ENCODE measurements at places on chromosomes 12 and 14.

DNA sequence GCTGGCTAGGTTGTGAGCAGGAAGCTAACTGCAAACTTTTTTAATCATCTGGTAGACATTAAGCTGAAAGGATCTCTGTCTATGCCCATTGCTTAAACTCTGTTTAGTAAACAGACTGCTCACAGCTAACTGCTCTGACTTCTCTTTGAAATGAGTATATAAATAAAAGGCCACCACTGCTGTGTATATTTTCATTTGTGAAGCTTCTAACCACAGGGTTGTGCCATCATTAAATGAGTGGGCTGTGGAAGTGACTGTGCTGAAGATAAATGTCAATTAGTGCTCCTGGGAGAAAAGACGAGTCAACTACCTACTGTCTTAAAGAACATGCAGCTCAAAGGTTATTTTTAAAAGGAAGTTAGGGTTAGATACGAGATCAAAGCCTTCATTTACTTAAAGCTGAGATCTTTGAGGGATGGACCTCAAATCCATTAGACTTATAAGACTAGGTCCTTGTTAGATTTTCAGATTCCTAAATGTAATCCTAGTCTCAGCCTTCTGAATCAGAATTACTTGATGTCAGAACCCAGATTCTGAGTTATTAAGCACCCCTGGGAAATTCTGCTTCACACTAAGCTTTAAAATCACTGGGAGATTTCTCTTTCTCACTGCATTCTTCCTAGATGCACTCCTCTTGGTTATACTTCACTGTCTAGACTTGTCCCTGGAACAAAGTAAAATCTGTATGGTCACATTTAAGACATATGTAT is 213.1 kb upstream of the FLRT2 start:
- DNase-seq: no peak

DNA sequence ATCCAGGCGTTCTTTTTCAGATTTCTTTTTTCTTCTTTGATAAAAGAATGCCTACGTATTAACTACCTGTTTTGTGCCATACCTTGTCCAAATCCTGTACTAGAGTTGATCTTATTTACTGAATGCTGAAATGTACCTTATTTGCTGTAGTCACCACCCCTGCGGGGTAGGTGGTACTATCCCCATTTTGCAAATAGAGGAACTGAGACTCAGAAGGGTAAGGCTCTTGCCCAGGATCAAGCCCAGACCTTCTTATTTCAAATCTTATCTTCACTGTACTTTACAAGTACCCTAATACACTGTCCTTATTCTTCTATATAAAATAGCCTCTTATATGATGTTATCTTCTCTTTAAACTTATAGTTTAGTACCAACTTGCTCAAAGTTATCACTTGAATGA is 206.5 kb downstream of the SLC41A2 start:
- no peak for DNase-seq

DNA sequence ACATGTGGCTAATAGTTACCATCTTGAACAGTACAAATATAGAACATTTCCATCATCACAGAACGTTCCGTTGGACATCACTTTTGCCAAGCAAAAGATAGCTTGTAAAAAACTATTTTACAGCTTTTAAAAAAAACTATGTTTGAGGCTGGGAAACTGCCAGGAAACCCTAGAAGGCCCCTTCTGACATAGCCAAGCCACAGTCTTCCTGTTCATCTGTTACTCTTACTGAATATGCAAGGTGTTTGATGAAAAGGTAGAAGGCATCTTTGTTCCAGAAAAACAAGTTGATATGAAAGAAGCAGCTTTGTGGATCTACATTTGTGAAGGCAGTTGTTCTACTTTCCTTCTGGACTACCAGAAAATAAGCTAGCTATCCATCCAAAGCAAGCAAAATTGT is 23.6 kb upstream of the WNK1 start:
- DNase-seq: no peak

- DNase-seq: no peak
Measured at GRCh38 chr12:53378724-53379388, 1.1 kb upstream of the SP1 start.

DNA sequence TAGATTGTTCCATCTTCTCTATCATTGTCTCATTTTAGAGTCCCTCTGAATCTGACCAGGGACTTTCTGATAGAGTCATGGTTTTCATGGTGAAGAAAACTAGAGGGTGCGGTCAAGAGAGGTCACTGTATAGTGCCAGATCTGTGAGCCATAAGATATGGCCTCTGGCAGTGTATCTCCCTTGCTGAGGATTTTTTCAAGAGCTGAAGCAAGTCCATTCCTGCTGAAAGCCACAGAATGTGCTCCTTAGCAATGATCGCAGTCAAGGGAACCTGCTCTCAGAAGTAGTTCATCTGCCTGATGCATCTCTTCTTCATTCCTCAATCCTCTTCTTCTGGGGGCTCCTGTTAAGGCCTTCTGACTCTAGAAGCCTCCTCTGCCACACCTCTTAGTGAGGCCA is 405.2 kb downstream of the EGLN3 start:
- no peak for DNase-seq

GRCh38 chr12:78269620-78270019 is 438.9 kb downstream of the NAV3 start:
- no peak for DNase-seq

DNA sequence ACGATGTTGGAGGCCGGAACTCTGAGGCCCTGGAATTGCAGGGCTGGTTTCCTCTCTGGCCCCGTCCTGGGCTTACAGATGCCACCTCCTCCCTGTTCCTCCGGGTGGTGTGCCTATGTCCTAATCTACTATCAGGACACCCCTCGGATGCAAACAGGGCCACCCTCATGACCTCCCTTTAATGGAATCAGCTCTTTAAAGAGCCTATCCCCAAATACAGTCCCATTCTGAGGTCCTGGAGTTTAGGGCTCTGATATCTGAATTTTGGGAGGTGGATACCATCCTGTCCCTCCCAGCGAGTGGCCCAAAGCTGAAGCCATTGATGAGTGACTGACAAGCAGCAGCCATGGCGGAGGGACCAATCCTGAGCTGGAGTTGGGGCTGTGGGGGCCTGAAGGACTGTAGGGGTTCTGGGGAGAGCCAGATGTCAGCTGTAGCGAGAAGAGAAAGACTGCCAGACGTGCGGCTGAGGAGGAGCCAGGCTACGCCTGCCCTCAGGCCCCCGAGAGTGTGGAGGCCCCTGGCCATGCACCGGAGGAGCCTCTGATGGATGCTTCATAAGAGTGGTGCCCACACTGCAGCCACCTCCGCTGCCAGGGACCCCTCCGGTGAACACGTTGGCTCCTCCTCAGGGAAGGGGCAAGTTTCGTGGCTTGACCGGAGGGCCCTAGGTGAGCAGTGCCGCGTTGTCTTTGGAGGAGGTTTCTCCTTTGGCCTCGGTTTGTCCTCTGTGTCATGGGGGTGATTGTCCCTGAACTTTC is 100.2 kb downstream of the KIF26A start:
- no peak for DNase-seq

GRCh38 chr12:11641522-11641921 is 8.0 kb upstream of the ETV6 start:
- DNase-seq: no peak

GRCh38 chr12:2999265-2999841 is 40.2 kb downstream of the TEAD4 start:
- DNase-seq: no peak

- no peak for DNase-seq
Measured at GRCh38 chr14:72906879-72907278, 13.0 kb upstream of the DPF3 start.

- DNase-seq: no peak
Measured at GRCh38 chr12:24977060-24977459, 28.2 kb upstream of the BCAT1 start.

DNA sequence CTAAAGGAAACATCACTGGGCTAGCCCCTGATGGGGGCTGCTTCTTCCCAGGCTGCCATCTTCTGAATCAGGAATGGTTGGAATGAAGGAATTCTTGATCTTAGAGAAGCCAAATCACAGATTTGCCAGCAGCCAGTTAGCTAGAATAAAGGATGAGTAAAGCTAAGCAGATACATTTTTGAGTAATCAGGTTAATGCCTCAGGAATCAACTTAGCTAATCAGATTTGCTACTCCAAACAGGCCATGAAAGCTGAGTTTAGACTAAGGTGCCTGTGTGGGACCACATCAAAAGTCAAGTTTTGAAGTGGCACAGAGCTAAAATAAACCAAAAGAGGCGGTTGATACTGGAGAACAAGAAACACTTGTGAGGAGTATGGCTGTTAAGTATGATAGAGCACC is 28.8 kb upstream of the LMO3 start:
- DNase-seq: no peak

GRCh38 chr12:12072064-12072760 is 1.5 kb downstream of the BCL2L14 start:
- DNase-seq: peak; percentile 1

- no peak for DNase-seq
Measured at GRCh38 chr14:41570415-41571155, 36.1 kb upstream of the LRFN5 start.

- no peak for DNase-seq
Measured at GRCh38 chr12:115506822-115507559, 770.5 kb downstream of the MED13L start.

GRCh38 chr14:94926176-94926575 is 156.3 kb upstream of the GSC start:
- DNase-seq: no peak

GRCh38 chr14:51727526-51727925 is 75.8 kb downstream of the FRMD6 start:
- no peak for DNase-seq

DNA sequence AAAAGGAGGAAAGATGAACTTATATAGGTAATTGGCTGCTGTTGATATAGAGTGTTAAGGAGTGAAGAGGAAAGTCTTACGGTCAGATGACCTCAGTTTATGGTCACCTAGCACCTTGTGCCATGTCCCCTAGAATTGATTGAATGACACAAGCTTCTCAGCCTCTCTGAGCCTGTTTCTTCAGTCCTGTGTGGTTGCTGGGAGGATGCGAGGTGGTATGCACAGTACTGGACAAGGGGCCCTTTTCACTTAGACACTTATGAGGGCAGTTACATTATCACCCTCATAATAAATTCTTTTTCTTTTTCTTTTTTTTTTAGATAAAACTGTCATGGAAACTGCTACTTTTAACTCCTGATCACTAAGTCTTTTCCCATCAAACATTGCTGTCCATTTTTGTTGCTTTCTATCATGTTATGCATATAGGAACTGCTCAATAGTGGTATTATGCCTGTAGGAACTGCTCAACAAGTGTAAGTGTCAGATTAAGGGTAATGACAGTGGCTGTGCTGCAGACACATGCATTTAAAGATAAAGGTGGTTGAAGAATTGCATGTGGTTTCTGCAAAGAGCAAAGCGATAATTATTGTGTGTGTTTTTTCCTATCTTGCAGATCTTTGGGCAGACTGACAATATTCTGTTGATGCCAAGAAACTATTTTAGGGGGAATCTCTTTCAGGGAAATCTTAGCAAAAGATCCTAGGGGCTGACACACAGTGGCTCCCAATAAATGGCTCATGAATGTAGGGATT is 11.6 kb downstream of the ANO6 start:
- no peak for DNase-seq

- DNase-seq: no peak
Measured at GRCh38 chr12:1580526-1580925, 13.9 kb downstream of the FBXL14 start.

GRCh38 chr12:46825591-46826414 is at the start of gene SLC38A4:
SLC38A4 (minus strand) TSS chr12:46825997; CDS start chr12:46793071, 32,926 bp downstream.
- DNase-seq: no peak

DNA sequence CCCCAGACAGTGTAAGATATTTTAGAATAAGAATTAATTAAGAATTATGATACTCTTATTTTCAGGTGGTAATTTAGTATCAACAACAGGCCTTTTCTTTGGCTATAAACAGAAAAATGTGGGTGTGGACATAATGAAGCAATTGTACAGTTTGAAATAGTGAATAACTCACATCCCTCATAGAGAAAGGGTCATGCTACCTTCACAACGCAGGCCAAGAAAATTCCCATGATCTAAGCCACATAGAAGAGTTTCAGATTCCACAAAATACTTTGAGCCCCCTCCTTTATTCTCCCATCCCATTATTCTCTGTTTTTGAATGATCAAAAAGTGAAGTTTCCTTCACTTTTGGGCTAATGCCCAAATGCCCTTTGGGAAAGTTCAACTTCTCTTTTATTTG is 23.5 kb upstream of the DHRS7 start:
- DNase-seq: no peak

DNA sequence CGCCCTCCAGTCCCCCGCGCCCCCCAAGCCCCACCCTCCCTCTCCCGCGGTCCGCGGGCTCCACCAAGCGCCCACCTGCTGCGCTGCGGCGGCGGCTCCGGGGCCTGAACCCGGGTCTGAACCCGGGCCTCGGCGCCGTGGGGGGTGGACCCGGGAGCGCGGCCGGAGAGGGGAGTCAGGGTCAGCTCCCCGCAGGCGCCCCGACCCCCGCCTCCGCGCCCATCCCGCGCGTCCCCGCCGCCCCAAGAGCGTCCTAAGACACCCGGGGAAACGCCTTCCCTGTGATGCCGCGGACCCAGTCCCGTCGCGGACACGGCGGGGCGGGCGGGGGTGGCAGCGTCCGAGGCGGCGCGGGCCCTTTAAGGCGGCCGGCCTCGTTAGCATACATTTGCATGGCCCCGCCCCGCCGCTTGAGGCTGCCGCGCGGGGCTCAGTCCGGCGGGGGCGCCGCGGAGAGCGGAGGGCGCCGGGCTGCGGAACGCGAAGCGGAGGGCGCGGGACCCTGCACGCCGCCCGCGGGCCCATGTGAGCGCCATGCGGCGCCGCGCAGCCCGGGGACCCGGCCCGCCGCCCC is at the start of gene MMP17:
MMP17 (plus strand) TSS at position 433 of the 574 bp plus-strand sequence; CDS start at position 535, 102 bp downstream.
- no peak for DNase-seq

- no peak for DNase-seq
Measured at GRCh38 chr14:50906326-50907065, 34.6 kb downstream of the ABHD12B start.

- DNase-seq: no peak
Measured at GRCh38 chr12:97886511-97887176, 424.0 kb downstream of the RMST start.

DNA sequence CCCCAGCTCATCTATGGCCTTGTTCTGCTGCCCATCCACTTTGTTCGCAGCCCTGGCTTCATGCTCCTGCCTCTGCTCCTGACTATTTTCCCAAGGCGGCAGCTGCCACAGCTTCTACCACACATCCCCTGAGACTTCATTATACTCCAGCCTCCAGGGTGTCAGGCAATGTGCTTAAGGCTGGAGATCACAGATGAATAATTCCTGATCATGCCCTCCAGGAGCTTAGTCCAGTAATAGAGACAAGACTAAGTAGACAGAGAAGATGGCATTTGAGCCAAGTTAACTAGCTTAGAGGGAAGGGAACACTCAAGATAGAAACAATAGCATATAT is 7.1 kb downstream of the TAPBPL start:
- DNase-seq: no peak

DNA sequence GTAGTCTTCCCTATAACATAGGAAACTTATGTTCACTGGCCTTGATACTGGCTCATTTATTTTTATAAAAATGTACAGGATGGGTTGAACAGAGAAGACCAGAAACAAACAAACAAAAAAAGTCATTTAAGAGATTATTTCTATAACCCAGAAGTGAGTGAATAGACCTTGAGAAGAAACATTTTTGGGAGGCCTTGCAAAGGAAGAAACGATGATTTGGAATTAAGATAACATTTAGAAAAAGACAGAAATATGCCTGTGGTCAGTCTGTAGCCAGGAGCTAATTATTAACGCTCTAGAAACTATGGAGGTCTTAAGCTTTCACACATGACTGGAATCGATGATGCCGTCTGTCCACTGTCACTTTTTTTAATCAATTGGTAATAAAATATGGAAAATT is 264.0 kb downstream of the EGLN3 start:
- no peak for DNase-seq

All from stimulated activated CD8-positive, alpha-beta memory T cell treated with anti-CD3 and anti-CD28 coated beads, Interleukin-4, amount 100 ng/mL, for 1 hour (primary cell).